ENCODE measurements at places on chromosomes 1 and 21. TPM values are rescaled to one million over a fixed set of nuclear protein-coding genes. Genes with fewer than 3 reads are reported as not detected.

SLC22A15 gene
- 0.58 TPM for total RNA-seq

CR1 gene
- total RNA-seq: 0.26 TPM

GAS5 gene
- 496 TPM for total RNA-seq

CIART gene
- total RNA-seq: 4.3 TPM

CLIC4 gene
- total RNA-seq: 8.0 TPM

TAS1R1 gene
- total RNA-seq: not detected

KCNK2 gene
- total RNA-seq: not detected

TMEM222 gene
- 31.6 TPM for total RNA-seq

OR2L3 gene
- not detected for total RNA-seq

RASSF5 gene
- 210 TPM for total RNA-seq

CRP gene
- not detected for total RNA-seq

FNDC10 gene
- 9.1 TPM for total RNA-seq

TDRD5 gene
- total RNA-seq: not detected

VHLL gene
- total RNA-seq: not detected

TRIM67 gene
- total RNA-seq: not detected

KCNH1 gene
- total RNA-seq: not detected

ADAM30 gene
- total RNA-seq: not detected

OLFML2B gene
- total RNA-seq: not detected

HES3 gene
- total RNA-seq: not detected

ATP6V1G3 gene
- total RNA-seq: 0.35 TPM

LCA5L gene
- not detected for total RNA-seq

MIGA1 gene
- total RNA-seq: 11.7 TPM

TNFRSF14 gene
- total RNA-seq: 204 TPM

S100A3 gene
- total RNA-seq: not detected

YOD1 gene
- 7.7 TPM for total RNA-seq

SLAMF8 gene
- 0.60 TPM for total RNA-seq

IL19 gene
- total RNA-seq: not detected

ADSS2 gene
- total RNA-seq: 47.9 TPM

NFIA gene
- 0.60 TPM for total RNA-seq

EXTL1 gene
- total RNA-seq: not detected

DISC1 gene
- total RNA-seq: 21.1 TPM

PRAMEF2 gene
- not detected for total RNA-seq

MMP23B gene
- 4.2 TPM for total RNA-seq

OVAAL gene
- not detected for total RNA-seq

AMY2A gene
- total RNA-seq: not detected

RIPPLY3 gene
- 0.14 TPM for total RNA-seq

ADORA1 gene
- not detected for total RNA-seq

GSTM1 gene
- not detected for total RNA-seq

CASP9 gene
- total RNA-seq: 19.0 TPM

LCE1A gene
- not detected for total RNA-seq

ZYG11A gene
- total RNA-seq: 0.05 TPM

TRIM63 gene
- total RNA-seq: 0.39 TPM
